Renal cortical epithelial cell (primary cell): ENCODE measurements at places on chromosomes 2 and 18. TPM values are rescaled to one million over a fixed set of nuclear protein-coding genes. Genes with fewer than 3 reads are reported as not detected.

DNA sequence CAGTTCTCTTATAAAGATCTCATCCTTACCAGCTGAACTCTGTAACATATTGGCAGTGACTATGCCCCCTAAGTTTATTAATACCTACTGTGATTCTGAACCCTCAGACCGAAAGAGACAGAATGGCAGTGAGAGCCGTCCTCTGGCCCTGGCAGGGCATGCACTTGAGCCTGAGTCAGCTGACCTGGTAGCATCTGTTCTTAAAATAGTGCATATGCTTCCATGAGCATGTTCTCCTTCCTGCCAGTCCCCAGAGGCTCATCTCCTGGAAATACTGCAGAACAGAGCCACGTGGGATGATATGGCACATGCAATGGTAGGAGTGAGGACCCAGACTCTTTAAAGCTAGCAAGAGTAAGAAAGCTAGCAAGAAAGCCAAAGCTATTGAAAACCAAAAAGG, 59.0 kb downstream of the RASGRP3 start:
- DNase-seq = no peak

GRCh38 chr2:62996534-62997186, 54.0 kb upstream of the OTX1 start:
- no peak for DNase-seq

DNA sequence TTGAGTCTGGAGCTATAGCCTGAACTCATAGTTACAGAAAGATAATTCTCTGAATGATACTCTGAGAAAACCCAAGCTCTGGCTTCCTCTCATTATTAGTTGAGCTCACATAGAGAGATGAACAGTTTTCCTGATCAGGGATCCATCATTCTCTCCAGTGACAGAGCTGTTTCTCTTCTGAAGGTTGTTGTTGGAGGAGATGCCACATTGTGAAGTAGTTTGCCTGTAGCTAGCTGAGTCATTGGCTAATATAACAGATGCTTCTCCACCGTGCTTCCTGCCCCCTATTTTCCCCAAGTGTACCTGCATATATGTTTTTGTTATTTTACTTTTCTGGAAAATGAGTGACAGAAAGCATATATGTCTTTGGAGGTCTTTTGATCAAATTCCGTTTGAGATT, 64.6 kb downstream of the OSBPL6 start:
- peak; percentile 33 for DNase-seq

- no peak for DNase-seq
Observed at GRCh38 chr2:17972991-17973390, 94.5 kb downstream of the KCNS3 start.

The SPATA3 gene
- total RNA-seq = not detected in 2 replicates
